ENCODE measurements at places on chromosomes 4 and X.
A peak's percentile ranks its signal among the peaks of the same experiment; 100 is the strongest.

DNA sequence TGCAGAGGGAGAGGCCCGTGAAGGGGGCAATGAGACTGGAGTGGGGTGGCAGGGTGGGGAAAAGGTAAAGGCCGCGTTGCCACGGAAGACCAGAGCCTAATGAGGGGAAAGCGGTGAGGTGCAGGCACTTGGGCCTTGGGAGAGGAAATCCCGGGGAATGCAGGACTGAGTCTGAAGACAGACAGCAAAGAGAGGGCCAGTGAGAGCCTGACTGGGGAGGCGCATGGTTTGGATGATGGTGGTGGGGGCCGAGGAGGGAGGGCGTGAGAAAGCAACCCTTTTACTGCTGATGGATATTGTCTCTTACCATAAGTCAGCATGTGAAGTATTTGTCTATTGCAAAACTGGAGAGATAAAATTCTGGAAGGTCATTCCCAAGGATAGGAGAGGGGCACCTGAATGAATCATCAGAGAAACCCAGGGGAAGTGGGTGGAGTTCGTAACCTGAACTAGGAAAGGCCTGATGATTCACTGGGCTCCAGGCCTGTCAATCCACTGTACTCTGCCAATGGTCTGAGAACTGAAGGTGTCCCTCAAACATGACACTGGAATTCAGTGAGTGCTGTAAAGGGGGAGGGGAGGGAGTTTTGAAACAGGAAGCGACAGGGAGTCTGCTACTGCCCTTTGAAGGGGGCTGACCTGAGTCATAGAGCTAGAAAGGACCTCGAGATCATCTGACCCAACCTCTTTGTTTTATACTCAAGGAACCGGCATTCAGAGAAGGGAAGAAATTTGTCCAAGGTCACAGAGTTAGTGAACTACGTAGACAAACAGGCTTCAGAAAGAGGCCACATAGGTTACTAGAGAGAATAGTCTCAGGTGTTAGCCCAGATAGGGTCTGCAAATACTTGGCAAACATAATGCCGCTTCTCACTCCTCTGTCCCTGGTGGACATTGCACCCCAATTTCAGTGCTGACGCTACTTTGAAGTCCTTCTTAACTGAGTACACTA is 52.2 kb downstream of the NALF2 start:
- DNase-seq = peak; percentile 31

DNA sequence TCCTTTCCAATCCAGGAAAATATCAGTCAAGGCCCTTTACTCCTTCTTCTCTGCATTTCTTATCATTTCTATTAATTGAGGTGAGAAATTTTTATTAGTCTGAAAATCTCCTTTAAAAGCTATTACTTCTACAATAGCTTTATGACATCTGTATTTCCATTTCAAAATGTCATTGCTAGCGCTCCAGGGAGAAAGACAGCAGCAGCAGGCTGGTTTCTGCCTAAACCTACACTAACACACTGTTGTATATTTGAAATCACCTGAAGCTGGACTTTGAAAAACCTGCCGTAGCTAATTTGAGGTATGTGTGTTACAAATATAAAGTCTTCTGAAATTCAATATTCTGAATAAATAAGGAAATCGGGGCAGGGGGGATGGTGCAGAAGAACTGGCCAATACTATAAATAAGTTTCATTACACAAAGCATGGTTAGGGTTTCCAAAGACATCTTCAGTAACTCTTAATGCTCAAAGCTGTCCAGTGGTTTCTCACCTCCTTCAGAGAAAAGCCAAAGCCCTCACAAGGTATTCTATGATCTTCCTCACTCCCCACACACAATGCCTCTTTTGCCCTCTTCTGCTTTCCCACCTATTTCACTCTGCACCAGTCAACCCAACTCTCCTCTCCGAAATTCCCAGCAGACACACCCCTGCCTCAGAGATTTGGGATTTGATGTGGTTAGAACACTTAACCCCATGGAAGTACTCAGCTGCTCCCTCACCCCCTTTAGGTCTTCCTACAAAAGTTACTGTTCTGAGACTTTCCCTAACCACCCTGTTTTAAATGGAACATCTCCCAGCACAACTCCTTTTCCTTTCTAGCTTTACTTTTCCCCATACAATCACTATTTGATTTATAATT is 122.7 kb downstream of the PPP3CA start:
- no peak for DNase-seq

- DNase-seq = no peak
Observed at GRCh38 chr4:98199247-98199646, 56.0 kb upstream of the STPG2 start.

DNA sequence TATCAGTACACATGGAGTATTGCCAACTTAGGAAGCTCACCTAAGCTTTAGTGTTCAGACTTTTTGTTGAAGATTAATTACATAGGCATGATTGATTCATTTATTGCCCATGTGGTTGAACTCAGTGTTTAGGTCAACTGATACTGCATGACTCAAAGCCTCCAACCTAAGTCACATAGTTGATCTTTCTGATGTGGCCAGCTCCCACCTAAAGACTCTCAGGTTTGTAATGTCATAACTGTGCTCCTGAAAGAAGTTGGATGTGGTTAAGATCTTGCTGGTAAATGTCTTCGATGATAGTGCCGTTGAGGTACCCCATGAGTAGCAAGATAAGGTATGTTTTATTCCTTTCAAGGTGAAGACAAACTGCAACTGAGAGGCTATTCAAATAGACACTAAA is 192.5 kb downstream of the EDA start:
- DNase-seq = no peak

DNA sequence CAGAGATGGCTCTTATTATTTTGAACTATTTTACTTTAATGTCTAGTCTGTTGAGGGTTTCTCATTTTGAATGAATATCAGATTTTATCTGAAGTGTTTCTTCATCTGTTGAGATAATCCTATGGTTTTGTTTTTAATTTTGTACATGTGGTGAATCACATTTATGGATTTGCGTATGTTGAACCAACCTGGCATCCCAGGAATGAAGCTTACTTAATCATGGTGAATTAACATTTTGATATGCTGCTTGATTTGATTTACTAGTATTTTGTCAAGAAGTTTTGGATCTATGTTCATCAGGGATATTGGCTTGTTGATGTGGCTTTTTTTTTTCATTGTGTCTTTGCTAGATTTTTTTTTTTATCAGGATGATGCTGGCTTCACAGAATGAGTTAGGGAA is 2390.9 kb downstream of the PCDH7 start:
- DNase-seq = no peak

GRCh38 chrX:95325185-95325584 is 1359.5 kb upstream of the DIAPH2 start:
- DNase-seq = no peak

GRCh38 chr4:25013756-25014661 is 16.7 kb downstream of the LGI2 start:
- no peak for DNase-seq

GRCh38 chr4:163404580-163404979 is 60.9 kb downstream of the NPY5R start:
- no peak for DNase-seq

- DNase-seq = no peak
Observed at GRCh38 chr4:3781193-3781886, 15.2 kb downstream of the ADRA2C start.

DNA sequence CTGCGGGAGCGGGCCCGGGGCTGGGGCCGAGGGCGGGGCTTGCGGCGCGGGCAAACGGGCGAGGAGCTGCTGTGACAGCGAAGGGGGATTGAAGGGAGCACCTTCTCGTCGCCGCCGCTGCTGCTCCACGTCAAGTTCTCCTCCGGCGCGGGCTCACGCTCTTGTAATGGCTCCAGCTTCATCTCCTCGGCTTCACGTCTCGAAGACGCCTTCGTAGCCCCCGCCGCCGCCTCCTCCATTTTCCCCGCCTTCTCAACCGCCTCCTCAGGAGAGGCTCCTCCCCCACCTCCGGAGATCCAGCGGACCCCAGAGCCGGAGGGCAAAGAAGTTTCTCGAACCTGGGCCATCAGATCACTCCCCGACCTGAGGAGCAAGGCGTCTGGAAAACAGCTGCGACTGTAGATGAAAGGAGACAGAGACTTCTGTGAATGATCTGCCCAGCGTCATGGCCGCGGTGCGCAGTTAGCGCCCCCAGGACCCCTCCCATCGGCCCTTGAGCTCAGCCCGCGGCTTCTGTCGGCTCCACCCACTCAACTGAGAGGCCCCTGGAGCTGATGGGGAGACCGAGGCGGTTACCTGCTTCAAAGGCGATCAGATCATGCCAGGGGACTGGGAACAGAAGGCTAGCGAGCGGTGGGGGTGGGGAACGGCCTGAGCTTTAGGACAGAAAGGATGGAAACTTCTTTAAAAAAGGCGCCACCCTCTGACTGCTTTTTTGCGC is 895 bp downstream of the USP51 start:
- DNase-seq = peak; percentile 41

DNA sequence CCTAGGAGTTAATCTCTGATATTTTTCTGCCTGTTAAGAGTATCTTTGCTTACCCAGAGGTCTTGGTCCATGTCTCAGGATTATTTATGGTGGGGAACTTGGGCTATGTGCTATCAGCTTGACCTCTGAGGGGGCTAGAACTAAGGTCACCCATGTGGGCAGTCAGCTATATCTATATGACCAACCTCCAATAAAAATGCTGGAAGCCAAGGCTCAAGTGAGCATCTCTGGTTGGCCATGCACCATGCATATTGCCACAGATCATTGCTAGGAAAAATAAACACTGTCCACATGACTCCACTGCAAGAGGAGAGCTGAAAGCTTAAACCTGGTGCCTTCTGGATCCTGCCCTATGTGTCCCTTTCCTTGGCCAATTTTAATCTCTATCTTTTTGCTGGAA is 196.5 kb upstream of the SLC7A11 start:
- DNase-seq = no peak
